Fibroblast of skin of left biceps (primary cell): ENCODE measurements at places on chromosomes 5 and 9.

DNA sequence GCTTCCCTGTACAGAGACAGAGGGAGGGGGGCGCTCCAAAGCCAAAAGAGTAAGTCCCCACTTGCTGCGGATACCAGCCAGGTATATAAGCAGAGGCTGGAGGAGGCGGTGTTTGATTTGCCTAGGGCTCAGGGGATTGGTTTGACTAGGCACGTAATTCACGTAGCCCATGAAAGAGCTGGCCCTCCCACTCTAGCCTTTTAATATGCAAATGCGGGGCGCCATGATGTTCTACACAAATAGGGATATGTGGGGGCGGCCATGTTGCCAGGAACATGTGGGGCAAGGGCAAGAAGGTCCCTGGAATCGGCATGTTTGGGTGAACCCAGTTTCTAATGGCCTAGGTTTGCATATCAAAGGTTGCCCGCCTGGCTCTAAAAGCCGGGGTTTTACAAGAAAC, 3.3 kb upstream of the PRLR start:
- no peak for DNase-seq

- no peak for DNase-seq
Observed at GRCh38 chr5:157389103-157389502, 70.9 kb upstream of the NIPAL4 start.

DNA sequence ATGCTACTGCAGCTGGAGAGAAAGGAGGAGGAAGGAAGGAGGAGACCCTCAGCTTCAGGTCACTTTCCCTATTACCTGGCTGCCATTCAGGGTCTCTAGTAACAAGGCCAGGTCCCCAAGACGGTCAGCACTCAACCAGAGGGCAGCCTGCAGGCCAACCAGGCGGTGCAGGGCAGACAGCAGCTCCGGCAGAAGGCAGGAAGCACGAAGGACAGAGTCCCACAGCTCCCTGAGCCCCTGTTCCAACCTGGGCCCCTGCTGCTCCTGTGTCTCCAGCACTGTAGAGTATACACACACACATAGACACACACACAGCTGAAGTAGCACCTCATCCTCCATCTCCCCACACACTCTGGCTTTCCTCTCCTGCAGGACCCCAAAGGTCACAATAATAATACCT, 1.7 kb downstream of the FANCG start:
- DNase-seq: no peak

- DNase-seq: no peak
Observed at GRCh38 chr5:139228201-139228803, 30.1 kb upstream of the SIL1 start.

DNA sequence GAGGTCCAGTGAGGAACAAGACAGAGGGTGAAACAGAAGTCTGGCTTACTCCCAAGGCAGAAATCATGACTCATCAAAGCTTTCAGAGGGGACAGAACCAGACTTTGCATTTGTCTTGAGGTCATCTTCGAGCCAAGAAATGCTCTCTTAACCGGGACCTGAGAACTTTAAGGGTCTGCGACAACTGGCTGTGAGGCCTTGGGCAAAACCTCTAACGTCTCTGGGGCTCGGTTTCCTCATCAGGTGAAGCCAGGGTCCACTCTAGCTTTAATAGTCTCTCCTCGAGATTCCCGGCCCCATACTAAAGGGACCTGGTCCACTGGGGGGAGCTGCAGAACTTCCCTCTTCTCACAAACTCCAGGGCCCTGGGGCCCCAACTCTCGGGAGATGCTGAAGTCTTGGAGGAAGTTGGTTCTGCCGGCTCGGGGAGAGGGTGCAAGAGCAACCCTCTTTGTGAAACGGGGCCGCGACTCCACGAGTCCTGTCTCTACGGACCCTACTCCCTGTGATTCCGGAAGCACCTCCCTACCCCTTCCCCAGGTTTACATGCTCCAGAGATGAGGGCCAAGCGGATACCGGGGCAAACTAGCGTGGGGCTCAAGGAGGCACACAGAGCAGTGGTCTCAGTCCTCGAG, 2.6 kb downstream of the GLIS3 start:
- DNase-seq: no peak

- no peak for DNase-seq
Observed at GRCh38 chr9:117827456-117827855, 123.3 kb downstream of the TLR4 start.

DNA sequence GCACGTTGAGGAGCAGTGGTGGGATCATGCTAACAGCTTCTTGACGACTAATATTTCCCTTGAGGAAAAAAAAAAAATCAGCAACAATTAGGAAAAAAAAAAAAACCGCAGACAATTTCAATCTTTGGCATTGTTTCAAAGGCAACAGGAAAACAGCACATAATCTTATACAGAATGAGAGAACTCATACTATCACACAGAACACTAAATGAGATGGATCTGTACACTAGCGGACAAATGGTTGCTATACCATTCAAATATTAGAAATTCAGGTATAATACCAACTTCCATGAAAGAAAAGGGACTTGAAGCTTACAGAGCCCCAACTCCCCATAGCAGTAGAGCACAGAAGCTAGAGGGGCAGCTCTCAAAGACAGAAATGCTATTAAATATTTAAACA, 9.6 kb downstream of the NSUN2 start:
- no peak for DNase-seq

DNA sequence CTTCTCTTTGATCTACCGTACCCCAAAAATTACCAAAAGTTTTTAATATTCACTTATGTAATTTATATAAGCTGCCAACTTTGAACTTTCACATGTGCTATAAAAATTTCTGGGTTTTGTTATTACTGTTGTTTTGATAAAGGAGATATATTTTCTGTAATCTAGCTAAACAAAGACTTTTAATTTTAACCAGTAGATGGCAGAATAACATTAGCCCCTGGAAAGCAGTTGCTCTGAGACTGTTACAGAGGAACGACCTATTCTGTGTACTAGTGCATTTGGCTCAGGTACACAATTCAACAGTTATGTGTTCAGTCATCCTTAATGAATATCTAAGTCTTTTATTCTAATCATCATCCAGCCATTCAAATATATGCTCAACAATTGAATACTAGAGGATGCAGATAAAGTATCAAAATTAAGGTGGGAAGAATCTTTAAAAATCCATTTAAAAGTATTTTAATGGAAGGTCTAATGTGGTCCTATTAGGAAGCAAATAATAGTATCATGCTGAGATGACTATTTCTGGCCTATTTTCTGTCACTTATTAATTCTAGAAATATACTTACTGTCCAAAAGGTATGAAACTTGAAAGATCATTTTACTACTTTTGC, 8.6 kb downstream of the KLHL9 start:
- DNase-seq: peak; percentile 4

GRCh38 chr5:44729536-44729935, 79.2 kb upstream of the MRPS30 start:
- DNase-seq: no peak

GRCh38 chr5:81657386-81657785, 93.5 kb downstream of the SSBP2 start:
- DNase-seq: no peak

DNA sequence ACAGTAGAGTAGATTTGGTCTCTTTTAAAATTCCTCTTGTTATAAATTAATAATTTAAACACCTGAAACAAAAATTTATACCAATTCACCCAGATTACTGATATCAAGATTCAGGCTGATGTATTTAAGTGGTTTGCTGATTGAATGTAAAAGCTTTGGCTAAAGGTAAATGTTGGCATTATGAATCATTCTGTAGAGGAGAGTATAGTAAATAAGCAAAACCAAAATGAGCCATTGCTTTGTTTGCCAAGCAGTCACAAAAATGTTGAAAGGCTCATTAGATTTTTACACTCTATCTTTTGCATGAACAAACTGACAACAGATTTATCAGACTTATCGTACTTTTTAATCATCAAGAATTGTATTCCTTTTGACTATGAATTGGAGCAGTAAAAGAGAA, 332.6 kb downstream of the FAM170A start:
- DNase-seq: no peak

DNA sequence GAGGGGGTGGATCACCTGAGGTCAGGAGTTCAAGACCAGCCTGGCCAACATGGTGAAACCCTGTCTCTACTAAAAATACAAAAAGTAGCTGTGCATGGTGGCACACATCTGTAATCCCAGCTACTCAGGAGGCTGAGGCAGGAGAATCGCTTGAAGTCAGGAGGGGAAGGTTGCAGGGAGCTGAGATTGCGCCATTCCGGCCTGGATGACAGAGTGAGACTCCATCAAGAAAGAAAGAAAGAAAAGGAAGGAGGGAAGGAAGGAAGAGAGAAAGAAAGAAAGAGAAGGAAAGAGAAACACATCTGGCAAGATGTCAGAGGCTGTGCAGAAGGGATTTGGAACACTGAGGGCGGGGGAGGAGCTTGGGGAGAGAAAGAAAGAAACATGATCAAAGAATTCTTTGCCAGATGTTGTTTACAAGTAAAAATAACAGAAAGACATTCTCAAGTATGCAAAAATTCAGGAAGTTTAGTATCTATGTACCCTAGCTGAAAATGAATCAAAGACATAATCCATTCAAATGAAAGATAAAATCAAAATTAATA, 93.7 kb downstream of the AK8 start:
- no peak for DNase-seq

GRCh38 chr9:120904061-120904977, 22.3 kb downstream of the TRAF1 start:
- no peak for DNase-seq

- no peak for DNase-seq
Observed at GRCh38 chr5:77663090-77663863, 24.8 kb upstream of the OTP start.

GRCh38 chr5:42655982-42656650, 100.5 kb upstream of the CCDC152 start:
- DNase-seq: no peak

DNA sequence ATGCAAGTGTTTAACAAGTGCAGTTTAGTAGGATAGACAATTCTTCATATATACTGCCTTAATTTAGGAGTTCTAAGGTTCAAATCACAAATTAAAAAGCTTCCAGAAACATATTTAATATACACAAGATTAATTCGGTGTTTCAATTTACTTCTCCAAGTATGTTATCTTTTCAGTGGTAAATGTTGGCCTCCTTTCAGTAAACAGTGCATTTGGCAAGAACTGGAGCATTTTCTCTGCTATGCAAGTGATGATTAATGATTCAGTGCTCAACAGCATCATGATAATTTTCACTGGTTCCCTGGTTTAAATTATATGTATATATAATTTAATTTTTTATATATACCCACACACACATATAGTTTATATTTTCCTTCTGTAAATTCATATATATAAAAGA, 541.7 kb downstream of the EFNA5 start:
- DNase-seq: peak; percentile 41

DNA sequence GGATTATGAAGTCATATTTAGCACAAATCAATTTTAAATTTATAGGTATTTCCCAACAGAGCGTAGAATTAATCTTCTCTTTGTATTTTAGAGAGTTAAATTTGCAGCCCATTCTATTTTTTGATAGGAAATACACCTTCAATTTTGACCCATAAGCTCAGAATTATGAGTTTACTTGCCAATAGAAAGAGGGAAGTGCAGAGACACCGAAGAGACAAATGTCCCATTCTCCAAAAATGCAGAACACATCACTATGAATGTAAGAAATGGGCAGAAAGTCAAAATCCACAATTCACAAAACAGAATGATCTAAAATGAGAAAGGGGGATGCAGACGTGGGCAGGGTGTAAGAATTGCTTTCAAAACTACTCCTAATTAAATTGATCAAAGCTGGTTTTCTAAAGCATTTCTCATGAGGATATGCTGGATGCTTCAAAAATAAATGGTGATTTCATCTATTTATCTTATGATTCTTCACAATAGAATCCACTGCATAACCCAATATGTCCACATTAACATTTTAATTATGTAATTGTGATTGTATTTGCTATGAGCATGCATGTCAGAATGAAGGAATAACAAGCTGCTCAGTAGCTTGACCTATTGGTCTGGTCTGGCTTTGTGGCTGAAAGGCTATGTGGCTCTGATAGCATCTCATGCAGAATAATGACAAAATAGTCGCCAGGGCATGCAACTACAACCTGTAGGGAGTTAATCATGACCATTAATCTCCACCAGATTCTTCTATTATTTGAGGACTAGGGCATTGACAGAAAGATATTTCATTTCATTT, 550.1 kb upstream of the CDH18 start:
- no peak for DNase-seq

GRCh38 chr5:168734620-168735300, 155.6 kb upstream of the PANK3 start:
- DNase-seq: peak; percentile 21

- no peak for DNase-seq
Observed at GRCh38 chr9:13322828-13323550, 43.5 kb upstream of the MPDZ start.

GRCh38 chr9:125439434-125440272, 178.0 kb downstream of the GAPVD1 start:
- DNase-seq: no peak

DNA sequence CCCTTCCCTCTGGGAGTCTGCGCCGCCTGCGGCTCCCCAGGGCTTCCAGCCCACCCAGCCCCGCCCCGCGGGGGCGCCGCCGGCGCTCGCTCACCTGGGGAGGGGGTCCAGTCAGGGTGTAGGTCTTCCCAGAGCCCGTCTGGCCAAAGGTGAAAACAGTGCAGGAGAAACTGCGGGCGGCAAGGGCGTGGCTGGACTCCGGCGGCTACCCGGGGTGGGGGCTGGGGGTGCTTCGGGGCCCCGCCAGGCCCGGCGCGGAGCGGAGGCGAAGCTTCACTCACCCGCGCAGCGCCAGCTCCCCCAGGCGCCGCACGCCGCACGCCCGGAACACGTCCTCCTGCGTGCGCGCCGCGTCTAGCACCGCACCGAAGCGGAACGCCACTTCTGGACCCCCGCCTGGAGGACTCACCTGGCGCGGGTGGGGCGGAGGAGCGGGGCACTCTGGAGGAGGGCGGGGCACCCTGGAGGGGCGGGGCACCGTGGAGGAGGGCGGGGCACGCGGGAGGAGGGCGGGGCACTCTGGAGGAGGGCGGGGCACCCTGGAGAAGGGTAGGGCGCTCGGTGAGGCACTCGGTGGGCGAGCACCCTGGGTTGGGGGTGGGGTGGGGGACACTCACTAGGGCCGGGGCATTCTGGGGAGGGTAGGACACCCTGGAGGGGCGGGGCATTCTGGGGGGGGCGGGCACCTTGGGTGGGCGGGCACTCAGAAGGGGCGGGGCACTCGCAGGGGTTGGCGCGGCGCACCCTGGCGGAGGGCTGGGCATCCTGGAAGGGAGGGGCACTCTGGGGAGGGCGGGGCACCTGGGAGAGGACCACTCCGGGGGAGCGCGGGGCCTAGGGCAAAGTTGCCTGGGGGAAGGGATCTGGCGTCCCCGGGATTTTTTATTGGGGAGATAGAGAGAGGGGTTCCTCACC, 814 bp downstream of the KIF12 start:
- no peak for DNase-seq
